Activated naive CD4-positive, alpha-beta T cell treated with anti-CD3 and anti-CD28 coated beads, Interleukin-2, amount 10 ng/mL, durations not matched to agents 7 days and 5 days (primary cell): ENCODE measurements at places on chromosomes 2 and 18.

DNA sequence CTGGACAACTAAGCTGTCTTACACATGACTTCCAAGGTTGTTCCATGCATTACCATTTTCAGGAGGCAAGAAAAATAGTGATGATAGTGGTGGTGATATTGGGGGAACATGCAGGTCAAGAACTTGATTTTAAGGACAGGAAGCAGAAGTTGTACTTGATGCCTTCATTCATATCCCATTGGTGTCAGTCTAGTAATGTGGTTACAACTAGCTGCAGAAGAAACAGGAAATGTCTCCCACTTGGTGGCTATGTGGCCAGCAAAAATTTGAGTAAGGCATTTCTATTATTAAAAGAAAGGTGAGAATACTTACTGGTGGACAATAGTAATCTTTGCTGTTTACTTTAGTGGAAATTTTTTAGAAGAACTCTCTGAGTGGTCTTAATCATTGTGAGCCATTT, 103.4 kb downstream of the ALMS1 start:
- DNase-seq = no peak

DNA sequence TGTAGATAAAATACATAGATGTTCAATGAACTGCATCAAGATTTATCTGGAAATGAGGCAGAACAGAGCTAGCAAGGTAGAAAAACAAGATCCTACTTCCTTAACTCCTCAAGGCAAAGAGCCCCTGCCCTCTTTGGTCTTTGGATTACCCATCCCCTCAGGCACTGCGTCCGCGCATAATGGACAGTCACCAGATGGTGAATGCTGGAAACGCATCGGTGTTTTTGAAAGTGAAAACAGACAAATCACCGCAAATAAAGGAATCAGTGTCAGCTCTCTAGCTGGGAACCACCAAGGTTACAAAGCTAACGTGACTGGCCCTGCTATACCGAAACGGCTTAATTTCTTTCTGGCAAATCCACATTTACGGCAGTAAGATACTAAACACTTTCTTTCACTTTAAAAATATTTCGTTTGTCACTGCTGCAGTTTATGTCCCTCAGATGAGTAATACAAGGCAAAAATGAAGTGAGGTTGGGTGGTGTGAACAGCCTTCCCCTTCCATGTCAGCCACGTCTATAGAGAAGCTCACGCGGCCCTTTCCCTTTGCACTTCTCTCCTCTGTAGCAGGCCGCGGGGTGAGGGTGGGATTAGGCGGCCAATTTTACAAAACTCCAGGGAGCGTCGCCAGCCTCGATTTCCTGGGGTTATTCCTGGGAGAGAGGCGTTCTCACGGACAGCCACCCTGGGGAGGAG, 627 bp upstream of the GALR1 start:
- no peak for DNase-seq

DNA sequence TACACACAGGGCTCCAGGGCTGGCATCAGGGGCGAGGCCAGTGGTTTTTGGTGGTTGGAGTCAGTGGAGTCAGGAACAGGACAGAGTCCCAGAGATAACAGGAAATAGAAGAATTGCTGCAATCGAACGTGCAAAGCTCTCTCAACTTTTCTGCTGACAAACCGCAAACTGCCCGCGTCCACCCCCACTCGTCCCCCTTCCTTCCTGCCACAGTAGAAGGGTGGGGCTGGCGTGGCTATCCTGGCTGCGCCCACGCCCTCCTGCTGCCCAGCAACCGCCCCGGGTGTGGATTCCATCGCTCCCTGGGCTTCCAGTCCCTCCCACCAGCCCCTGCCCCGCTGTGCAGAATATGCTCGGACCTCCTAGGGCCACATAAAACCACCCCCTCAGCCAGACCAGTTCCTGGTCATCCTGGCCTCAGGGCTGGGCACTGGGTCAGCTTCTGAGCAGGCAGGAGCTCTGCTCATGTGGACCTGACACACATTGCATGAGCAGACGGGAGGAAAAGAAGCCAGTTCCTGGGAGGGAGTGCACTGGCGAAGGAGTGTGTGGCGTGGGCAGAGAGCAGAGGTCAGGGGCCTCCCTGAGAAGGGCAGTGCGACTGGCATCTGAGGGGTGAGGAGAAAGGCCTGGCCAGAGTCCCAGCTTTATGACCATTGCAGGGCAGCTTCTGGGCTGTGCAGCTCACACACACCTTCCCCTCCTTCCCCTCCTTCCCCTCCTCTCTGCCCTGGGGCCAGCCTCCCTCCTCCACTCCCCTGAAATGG, 85.4 kb upstream of the ATG16L1 start:
- peak; percentile 41 for DNase-seq

DNA sequence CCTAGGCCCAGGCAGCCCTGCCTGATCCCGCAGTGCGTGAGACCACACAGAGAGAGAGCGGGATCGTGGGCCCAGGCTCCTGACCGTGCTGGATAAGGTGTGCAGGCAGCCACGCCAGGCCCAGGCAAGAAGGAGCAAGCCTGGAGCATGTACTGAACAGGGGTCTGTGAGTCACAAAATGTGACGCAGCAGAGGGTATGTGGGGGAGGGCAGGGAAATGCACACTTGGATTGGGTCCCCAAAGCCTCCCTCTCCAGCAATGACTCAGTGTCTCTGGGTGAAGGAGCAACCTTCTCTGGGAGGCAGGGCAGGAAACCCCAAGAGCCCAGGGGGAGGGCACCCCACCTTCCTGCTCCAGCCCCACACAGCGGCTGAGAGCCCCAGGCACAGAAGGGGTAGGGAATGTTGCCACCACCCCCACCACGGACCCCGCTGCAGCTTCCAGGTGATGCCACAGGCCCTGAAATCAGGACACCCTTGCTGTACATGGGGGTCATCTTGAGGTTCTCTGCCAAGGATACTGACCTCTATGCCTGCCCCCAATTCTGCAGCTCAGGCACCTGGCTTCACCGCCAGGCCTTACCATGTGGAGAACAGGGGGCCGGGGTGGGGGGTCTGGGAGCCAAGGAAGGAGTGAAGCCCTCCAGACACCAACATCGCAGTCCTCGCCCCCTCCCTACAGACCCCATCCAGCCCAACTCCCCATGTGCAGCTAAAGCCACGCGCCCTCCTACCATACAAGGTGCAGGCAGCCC, 1.3 kb upstream of the GPC1 start:
- DNase-seq = no peak

DNA sequence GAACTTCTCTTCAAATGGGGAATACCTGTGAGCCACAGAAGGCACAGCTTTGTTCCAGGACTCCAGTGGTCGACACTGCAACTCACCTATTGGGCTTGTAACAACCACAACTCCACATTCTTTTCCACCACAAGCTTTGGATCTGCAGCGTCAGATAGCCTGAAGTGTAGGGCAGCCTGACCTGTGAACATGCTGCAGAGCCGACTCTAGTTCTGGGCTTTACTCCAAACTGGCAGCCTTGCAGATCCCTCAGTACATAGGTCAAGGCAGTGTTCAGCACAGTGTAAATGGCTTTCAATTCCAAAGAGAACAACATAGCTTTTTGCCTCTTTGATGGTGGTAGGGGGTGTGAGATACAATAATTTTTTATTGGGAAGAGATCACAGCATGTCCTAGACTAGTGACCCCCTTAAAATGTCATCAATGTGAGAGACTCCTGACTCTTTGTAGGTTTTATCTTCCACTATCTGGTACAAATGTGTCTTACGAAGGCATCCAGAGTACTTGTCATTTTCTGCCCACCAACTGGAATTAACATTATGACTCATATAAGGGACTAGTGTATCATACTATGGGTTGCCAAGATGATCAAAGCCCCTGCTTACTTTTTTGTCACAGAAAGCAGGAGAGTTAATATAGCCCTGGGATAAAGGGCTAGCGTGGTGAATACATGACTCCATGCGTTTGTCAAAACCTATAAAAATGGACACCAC, 149.8 kb downstream of the COPS8 start:
- DNase-seq = no peak

DNA sequence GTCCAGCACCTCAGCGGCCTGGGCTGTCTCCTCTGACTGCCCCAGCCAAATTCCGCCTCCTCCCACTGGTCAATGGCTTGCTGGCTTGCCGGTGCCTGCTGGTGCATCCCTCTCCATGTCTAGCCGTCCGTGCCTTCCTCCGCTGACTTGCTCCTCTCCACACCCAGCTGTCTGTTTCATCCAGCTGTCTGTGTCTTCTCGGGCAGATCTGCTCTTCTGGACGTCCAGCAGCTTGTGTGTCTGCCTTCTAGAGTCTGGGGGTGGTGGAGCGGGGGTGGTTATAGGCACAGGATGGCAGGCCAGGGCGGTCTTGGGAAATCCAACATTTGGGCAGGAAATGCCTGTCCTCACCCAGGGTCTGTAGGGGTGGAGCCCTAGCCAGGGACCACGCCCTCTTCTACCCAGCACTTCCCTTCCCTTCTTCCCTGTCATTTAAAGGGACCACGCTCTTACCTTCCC, 369.2 kb downstream of the GALNT13 start:
- no peak for DNase-seq

- no peak for DNase-seq
These were observed 96.9 kb downstream of the GYPC start for GRCh38 chr2:126752876-126753275.

GRCh38 chr2:48113767-48114166, 207.5 kb upstream of the FBXO11 start:
- DNase-seq = no peak

DNA sequence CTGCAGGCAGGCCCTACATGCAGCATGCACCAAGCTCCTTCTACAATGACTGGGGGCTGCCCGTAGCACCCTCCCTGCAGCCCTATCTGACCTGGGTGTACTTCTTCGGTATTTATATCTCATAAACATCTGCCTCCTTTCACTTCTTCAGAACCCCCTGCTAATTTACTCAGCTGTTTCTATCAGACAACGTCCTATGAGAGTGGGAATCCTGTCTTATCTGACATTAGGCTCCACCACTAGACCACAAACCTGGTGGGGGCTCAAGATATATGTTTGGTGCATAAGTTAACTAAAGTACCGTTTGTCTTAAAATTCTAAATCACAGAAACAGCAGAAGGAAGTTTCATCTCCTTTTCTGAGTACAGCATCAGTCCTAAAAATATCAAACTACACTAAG, 10.6 kb downstream of the HSBP1L1 start:
- DNase-seq = no peak

GRCh38 chr2:157792335-157793052, 83.6 kb downstream of the ACVR1 start:
- no peak for DNase-seq

GRCh38 chr18:76406791-76407190, 88.3 kb downstream of the ZNF516 start:
- DNase-seq = no peak

DNA sequence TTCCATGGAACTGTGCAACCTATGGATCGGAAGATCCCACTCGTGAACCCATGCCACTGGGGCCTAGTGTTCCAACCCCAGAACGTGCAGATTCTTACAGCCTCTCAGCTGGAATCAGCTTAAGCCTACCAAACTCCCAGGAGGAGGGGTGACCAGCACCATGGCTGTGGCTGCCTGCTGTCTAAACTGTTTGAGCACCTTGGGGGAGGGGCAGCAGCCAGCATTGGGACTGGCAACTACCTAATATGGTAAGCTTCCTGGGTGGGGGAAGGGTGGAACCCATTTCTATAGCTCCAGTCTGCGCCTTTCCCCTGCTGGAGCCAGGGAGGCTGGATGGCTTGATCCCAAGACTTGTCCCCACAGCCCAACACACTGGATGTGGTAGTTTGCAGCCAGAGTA, 10.7 kb upstream of the POLE4 start:
- DNase-seq = no peak

- no peak for DNase-seq
These were observed 53.8 kb downstream of the SKA1 start for GRCh38 chr18:50428531-50429206.

GRCh38 chr2:232633413-232634205, at the start of gene EFHD1:
TSS of gene EFHD1 (plus strand) at chr2:232633604. CDS start at chr2:232633705, 101 bp downstream.
- DNase-seq = peak; percentile 76

DNA sequence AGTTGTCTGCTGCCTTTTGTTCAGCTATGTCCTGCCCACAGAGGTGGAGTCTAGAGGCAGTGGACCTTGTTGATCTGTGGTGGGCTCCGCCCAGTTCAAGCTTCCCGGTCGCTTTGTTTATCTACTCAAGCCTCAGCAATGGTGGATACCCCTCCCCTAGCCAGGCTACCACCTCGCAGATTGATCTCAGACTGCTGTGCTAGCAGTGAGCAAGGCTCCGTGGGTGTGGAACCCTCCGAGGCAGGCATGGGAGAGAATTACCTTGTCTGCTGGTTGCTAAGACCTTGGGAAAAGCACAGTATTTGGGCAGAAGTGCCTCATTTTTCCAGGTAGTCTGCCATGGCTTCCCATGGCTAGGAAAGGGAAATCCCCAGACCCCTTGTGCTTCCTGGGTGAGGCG, 146.0 kb downstream of the KCNJ3 start:
- DNase-seq = no peak

- DNase-seq = no peak
These were observed 25.6 kb upstream of the PTMA start for GRCh38 chr2:231682603-231683291.

GRCh38 chr2:198641161-198641560, 816.6 kb downstream of the SATB2 start:
- no peak for DNase-seq

GRCh38 chr2:230976671-230977171, 19.2 kb upstream of the SPATA3 start:
- no peak for DNase-seq

DNA sequence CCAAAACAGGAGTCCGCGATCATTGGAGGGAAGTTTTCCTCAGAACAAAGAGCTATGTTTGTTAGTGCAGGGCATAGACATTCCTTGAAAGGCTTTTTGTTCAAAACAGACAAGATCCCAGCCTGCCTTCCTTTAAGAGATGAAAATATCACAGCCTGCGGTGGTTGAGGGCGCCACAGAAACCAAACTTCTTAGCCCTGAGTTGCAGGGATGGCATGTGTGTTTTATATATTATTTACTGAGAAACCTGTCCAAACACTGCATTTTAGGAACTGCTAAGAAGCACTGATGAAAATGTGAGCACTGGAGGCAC, 57.5 kb upstream of the TMEM178A start:
- DNase-seq = no peak

- no peak for DNase-seq
These were observed 665.1 kb upstream of the ZEB2 start for GRCh38 chr2:145184741-145185651.

DNA sequence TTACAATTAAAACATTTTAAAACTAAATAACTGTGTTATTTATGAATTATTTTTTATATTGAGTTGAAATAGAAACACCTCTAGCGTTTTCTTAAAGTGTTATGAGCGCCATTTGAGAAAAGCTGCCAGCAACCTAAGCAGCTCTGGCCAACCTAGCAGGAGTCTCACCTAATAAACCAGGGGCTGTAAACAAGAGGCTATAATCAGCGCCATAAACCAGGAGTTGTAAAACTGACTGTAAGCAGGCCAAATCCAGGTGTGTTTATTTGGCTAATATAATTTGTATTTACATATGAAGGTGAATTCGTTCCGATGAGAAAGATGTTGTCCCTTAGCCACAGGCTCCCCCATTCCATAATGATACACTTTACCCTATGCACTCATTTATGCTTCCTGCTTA, 34.7 kb downstream of the LRRTM1 start:
- no peak for DNase-seq

DNA sequence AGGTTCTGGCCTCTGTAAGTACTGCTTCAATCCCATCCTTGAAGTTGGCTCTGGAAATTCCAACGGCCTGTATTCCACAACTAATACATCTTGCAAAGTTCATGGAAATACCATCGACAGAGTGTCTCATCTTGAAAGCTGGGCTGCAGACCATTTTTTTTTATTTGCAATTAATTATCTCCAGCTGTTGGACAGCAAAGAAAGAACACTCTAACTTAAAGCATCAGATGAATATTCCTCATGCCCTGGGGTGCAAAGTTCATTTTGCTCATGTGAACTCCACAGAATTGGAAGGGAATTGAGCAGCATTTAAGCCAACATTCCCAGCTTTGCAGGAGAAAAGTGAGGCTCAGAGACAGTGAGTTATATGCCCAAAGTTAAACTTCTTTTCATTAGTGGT, 96.5 kb upstream of the PIEZO2 start:
- DNase-seq = no peak

- DNase-seq = no peak
These were observed 83.3 kb upstream of the ID2 start for GRCh38 chr2:8598295-8599165.
